ENCODE measurements at places on chromosomes 11 and 22.

DNA sequence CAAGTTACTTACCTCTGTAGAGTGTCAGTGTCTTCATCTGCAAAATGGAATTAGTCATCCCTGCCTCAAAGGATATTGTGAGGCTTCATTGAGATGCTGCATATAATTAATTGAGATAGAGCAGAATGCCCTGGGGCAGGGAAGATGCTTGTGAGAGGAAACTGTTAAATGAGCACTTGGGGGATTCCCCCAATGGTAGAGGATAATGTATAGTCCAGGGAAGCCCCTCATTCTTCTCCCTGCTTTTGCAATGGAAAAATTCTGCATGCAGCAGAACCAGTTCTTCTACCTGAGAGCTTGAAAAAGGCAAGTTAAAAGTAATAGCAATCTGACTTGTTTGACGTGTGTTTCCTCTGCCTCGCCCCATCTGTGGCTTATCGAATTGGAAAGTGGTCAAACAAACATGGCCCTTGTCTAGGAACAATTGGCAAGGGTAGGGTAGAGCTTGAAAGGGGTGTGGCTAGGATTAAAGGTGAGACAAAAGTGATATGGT is 90.9 kb downstream of the NAV2 start:
- DNase-seq = peak; percentile 16

- DNase-seq = peak; percentile 42
Observed at GRCh38 chr22:45878901-45879551, 97.9 kb downstream of the WNT7B start.

GRCh38 chr11:108016647-108017046 is 7.9 kb downstream of the CUL5 start:
- DNase-seq = no peak

- DNase-seq = no peak
Observed at GRCh38 chr11:22822203-22822602, 7.4 kb downstream of the SVIP start.

GRCh38 chr22:41261541-41262249 is 21.0 kb upstream of the CHADL start:
- no peak for DNase-seq

- peak; percentile 33 for DNase-seq
Observed at GRCh38 chr11:76152741-76153570, 53.3 kb downstream of the WNT11 start.

- DNase-seq = no peak
Observed at GRCh38 chr22:47292546-47293320, 530.3 kb downstream of the TBC1D22A start.

DNA sequence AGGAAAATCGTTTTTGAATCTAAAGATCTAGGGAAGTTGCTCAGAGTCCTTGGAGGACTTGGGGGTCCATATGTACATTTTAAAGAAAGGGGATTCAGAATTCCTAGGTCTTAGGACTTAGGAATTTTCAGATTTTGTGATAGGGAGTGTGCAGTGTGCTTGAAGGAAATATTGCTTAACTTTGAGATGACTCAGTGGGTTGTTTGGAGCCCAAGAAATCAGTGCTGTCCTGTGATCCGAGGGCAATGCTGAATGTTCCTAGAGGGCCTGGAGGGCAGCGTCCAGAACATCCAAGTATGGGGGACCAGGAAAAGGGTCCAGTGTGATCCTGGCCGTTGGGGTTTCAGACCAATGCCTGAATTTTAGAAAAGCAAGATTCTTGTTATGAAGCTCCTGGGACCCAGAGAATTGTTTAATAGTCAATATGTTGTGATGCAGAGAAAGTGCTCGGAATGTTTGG is 3.1 kb upstream of the IGF2 start:
- peak; percentile 33 for DNase-seq

DNA sequence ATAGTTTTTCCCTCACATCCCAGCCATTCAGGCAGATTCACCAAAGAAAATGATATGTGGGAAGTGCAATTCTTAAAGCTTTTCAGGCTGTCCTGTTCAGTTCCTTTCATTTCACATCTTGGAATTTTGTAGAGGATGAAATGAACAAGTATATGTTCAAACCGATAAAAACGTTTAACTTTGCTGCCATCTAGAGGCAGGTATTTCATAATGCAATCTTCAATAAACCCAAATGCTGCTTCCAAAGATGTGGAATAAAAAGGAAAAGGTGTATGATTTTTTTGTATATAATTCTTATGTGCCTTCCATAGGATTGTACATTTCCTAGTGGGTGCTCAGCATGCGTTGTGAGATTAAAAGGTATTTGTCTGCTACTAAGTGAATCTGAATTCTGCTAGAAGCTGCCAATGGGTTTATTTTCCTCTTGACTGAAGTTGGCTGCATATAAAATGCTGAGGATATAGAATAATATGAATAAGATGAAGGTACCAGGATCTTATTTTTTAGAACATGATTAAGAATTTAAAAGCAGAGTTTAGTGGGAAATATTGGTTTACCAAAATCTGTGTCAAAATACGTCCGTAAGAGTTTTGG is 199.3 kb downstream of the PGR start:
- DNase-seq = peak; percentile 70

DNA sequence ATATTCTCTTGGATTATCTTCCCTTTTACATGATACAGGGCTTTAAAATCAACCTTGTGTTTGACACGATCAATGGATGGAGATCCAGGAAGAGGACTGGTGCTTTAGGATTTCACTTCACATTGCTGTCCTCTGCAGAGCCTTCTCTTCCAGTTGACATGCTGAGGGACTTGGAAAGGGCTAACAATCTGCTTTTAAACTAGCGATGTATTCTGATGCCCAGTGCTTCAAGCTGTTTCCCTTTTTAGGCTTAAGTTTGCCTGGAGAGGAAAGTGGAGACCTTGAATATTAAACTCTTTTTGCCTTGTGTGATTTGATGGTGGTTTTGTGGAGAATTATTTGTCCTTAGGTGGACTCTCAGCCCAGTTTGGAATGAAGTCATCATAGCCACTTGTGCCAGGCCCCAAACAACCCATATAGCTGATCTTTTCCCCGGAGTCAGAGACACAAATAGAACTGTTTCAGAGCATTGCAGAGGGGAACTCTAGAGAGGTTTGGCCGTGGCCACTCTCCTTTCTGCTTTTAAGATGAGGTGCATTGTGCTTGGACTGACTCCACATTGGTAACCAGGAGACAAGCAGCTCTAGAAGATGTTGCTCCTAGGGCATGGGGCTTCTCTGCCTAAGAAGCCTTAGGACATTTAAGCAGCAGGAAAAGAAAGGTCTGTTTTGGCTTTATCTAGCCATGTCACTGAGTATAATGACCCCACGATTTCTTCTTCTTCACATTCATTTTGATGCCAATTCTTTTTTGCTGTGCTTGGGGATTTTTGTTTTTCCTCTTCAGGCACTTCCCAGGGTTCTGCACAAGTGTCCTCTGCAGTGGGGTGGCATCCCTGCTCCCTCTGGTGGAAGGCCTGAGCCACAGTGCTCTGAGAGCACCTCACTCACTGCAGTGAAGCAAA is 152.8 kb downstream of the NCAM1 start:
- DNase-seq = peak; percentile 40

GRCh38 chr11:20336056-20336455 is 27.5 kb upstream of the HTATIP2 start:
- no peak for DNase-seq

GRCh38 chr11:73265278-73265810 is 6.8 kb upstream of the P2RY6 start:
- no peak for DNase-seq

- DNase-seq = no peak
Observed at GRCh38 chr11:47941907-47942558, 38.3 kb upstream of the PTPRJ start.

- DNase-seq = no peak
Observed at GRCh38 chr11:121889931-121890330, 226.1 kb downstream of the BLID start.

GRCh38 chr11:103114836-103115235 is 5.6 kb downstream of the DYNC2H1 start:
- DNase-seq = no peak

DNA sequence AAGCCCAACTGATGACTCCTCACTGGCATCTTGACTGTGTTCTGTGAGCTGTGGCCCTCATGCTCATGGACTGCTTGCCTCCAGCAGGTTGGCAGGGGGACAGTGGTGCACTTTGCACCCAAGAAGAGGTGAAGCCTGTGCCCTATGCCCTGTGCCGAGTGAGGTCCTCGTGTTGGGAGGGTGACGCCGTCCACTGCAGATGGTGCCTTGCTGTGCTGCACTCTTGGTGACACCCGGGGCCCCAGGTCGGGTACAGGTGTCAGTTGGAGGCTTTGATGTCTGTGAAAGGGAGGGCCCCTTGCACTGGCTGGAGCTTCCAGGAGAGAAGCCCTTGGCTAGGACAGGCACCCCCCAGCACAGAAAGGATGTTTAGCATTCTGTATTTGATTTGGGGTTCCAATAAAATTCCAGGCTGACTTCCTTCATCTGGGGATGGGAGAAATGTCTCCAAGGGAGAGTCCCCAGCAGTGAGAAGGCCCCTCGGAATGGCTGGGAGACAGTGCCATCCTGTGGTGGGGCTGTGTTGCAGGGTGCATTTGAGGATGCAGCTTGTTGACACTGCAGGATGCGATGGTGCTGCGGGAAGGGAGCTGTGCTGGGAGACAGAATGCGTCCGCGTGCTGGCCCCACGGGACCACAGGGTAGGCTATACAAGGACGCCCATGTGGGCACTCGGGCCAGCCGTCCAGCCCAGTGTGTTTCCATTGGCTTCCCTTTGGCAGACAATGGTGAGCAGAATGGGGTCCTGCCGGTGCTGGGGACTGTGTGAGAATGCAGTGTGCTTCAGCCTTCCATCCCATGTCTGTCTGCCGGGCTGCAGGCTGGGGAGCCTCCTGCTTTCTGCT is 2.5 kb upstream of the ZDHHC8 start:
- peak; percentile 11 for DNase-seq

- DNase-seq = no peak
Observed at GRCh38 chr11:3627291-3627690, 14.5 kb downstream of the ART5 start.

DNA sequence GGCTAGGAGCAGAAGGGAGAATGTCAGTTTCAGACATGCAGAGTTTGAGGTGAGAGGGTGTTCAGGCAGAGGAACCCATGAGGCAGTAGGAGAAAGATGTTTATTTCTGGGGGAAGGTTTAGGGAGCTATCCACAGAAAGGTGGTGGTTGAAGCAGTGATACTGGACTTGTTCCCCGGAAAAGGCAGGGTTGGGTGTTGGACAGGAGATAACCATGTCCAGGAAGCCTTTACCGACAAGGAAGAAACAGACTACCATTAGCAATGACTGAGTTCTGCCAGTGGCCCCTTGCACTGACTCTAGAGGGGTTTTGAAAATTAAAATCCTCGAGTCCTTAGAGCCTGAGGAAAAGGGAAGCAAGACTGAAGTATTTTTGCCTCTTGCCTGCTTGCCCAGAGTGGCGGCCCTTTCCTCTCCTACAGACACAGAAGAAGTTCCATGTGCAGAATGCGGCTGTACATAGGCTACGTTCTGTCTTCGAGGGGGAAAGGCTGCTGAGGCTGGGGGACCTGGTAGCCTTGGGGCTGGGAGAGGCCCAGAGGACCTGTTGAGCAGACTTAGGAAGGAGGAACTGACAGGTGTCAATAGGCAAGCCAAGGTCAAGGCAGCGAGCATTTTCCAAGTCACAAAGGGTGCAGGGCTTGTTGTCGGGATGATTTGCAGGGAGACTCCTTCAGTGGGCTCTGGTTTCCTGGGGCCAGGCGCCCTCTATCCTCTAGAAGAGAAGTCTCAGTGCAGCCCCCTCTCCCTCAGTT is 146.7 kb downstream of the LDLRAD3 start:
- no peak for DNase-seq

DNA sequence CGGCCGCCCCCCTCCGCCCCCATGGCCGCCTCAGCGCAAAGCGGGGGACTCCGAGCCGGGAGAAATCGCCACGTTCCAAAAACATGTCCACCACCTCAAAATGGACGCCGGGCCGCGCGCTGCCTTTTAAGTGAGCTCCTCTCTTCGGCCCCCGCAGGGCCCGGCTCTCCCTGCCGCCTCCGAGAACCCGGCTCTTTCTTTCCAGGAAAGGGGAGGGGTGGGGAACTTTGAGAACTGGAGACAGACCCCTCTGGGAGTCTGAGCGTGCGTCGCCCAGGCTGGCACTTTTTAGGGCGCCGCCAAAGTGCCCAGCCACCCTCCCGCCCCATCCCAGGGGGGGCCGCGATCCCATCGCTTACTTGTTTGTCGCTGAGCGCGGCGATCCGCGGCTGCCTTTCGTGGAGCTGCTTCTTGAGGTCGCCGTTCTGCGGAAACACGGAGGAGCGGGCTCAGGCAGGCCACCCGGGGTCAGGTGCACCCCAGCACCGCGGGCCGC is 1.6 kb downstream of the PHF21B start:
- DNase-seq = peak; percentile 66

GRCh38 chr11:24932110-24933000 is 435.5 kb downstream of the LUZP2 start:
- peak; percentile 77 for DNase-seq

- DNase-seq = no peak
Observed at GRCh38 chr22:17434856-17435255, 65.6 kb downstream of the CECR2 start.

GRCh38 chr22:19208287-19208847 is 29.8 kb upstream of the SLC25A1 start:
- DNase-seq = no peak

GRCh38 chr22:47328550-47329243 is 566.2 kb downstream of the TBC1D22A start:
- DNase-seq = no peak

DNA sequence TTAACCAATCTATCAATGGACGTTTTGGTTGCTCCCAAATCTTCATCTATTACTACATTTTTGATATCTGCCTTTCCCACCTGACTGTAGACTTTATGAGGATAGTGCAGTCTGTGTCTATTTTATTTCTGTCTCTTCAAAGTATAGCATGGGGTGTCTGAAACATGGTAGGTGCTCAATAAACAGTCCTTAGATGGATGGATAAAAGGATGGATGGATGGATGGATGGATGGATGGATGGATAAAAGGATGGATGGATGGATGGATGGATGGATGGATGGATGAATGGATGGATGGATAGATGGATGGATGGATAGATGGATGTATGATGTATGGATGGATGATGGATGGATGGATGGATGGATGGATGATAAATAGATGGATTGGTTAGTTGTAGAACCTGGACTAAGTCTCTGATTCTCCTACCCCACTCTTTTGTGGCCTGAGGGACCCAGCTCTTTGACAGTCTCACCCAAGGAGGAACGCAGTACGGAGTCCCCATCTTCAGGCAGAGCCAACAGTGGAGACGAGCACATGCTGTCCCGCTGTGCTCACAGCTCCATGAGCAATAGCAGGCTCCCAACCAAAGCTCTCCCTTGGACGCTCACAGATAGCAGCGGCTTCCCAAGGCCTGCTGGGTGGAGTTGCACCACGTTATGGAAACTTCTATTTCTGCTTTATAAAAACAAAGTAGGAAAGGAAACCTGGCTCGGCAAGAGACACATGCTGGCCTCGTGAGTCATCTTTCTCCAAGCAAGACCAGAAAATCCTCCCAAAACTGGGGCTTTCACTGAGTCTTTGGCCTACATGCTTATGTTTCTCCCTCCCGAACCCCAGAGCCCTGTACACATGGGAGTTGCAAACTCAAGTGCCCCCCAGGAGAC is 448.0 kb downstream of the MIAT start:
- DNase-seq = no peak

DNA sequence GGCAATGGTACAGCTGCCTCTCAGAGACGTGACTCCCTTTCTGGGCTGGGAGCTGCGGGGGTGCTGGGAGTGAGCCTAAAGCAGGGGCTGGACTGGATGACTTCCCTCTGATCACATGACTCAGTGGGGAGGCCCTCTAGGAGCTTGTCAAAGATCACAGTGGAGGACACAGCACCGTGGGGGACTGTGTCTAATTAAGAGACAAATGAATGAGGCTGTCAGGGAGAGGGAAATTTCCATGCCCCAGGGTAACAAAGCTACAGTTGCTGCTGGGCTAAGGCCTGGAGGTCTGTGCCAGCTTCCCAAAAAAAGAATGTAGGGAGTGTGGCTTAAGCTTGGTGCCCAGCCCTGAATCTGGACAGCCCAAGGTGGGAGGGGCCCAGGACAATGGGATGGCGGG is 262.8 kb upstream of the PLET1 start:
- DNase-seq = no peak
